ENCODE measurements at places on chromosomes 6 and 20. TPM values are rescaled to one million over a fixed set of nuclear protein-coding genes. Genes with fewer than 3 reads are reported as not detected.

- peak; percentile 64 for DNase-seq
Observed at GRCh38 chr20:53914091-53914780, 156.2 kb downstream of the BCAS1 start.

DNA sequence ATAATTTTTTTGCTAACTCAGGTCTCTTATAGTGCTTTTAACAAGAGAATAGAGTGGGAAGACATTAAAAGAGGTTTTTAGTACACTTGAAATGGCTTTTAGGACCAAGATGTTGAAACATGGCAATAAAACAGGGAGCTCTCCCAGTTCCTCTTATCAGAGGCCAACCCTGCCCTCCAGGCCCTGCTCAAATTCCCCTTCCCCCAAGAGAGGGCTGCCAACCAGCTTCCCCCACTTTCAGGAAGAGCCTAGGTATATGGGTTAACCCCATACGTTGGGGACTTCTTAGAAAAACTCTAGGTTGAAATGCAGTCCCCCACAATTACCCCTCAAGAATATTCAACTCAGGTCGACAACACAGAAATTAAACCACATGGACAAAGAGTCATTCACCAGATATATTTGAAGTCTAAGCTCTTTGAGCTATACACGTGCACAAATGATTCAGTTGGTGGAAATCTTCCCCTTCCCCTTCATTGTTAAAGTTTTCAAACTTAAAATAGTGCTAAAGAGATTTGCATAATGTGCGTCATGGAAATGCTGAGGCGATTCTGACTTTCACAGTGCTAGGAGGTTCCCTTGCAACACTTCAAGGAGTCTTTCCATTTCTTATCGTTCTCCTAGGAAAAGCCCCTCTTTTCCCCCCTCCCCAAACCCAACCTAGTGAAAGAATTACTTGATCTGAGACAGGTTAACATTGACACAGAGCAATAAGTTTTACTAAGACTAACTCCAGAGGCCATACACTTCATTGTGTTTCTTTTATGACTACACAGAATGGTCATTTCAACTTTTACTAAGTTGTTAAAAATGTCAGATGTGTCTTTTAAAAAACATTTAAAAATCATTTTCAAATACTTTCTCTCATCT, 49.8 kb upstream of the ENPP5 start:
- DNase-seq = no peak

DNA sequence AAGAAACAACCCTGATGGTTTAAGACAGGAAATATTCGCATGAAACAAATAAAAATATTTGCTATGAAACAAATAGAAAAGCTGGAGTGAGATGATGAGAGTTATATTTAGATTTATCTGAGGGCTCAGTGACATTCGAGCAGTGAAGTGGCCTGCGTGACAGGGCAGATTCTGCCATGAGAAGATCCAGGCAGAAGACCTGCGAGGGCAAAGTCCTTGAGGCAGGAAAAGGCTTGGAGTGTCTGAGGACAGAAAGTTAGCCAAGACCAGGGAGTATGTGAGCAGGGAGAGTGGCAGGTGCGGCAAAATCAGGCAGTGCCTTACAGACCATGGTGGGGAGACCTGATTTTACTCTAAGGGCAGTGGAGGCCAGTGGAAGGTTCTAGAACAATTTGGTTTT, 66.9 kb upstream of the RIN2 start:
- no peak for DNase-seq

- no peak for DNase-seq
Observed at GRCh38 chr20:41225091-41225490, 87.7 kb downstream of the PLCG1 start.

GRCh38 chr6:137919502-137919823, 52.4 kb downstream of the TNFAIP3 start:
- DNase-seq = no peak

NKAIN2 gene
- polyA plus RNA-seq = not detected

STX16 gene
- 48.5 TPM for polyA plus RNA-seq

GRCh38 chr6:78502386-78502887, 364.9 kb upstream of the IRAK1BP1 start:
- no peak for DNase-seq

DYNLT2 gene
- 0.44 TPM for polyA plus RNA-seq
